ENCODE measurements at places on chromosomes 7 and 10. TPM values are rescaled to one million over a fixed set of nuclear protein-coding genes. Genes with fewer than 3 reads are reported as not detected.

Gene NEUROG3
- not detected for total RNA-seq

Gene SFTPA1
- not detected for total RNA-seq

Gene HOXA6
- not detected for total RNA-seq

Gene PSD
- 88.5 TPM for total RNA-seq

Gene DYNC1I1
- total RNA-seq, result 11.0 TPM

All from glutamatergic neuron (in vitro differentiated cells).